ENCODE measurements at places on chromosomes 16 and 17. TPM values are rescaled to one million over a fixed set of nuclear protein-coding genes. Genes with fewer than 3 reads are reported as not detected.

GRCh38 chr16:73792199-73793020, 504.2 kb upstream of the PSMD7 start:
- no peaks in the 10 kb centered on the region for H3K36me3 ChIP-seq
- no peak for DNase-seq
- H3K4me1 ChIP-seq: no peaks in the 10 kb centered on the region
- H3K27ac ChIP-seq: no peak overlapping the region

- DNase-seq: peak; percentile 61
- H3K27me3 ChIP-seq: no peaks in the 10 kb centered on the region
These were observed 21.2 kb upstream of the CYTH1 start for GRCh38 chr17:78803186-78803845.

DNA sequence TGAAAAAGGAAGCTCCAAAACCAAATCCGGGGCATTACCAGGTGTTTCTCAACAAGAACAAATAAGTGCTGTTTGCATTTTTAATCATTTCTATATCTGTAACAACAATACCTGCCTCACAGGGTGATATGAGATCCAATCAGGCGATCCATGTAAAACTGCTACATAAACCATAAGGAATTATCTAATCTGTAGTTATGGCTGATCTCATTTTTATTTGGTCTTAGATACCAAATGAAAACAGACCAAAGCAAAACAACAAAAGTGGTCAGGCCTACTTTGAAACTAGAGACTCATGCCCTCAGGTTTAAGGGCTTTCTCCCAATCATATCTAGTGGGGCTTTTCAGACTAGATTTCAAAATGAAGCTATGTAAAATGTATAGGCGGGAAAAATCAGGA, 28.3 kb downstream of the XPO6 start:
- no peaks in the 10 kb centered on the region for H3K36me3 ChIP-seq
- H3K4me1 ChIP-seq: peaks cover 50% of the 10 kb centered on the region
- no peak overlapping the region for H3K4me3 ChIP-seq
- H3K27ac ChIP-seq: no peak overlapping the region
- H3K27me3 ChIP-seq: no peaks in the 10 kb centered on the region

GRCh38 chr17:56597495-56597990, 4.0 kb downstream of the NOG start:
- peak overlapping the region; percentile 24 for H3K4me3 ChIP-seq
- peaks cover 34% of the 10 kb centered on the region for H3K4me1 ChIP-seq
- peaks cover 21% of the 10 kb centered on the region for H3K27me3 ChIP-seq
- H3K36me3 ChIP-seq: no peaks in the 10 kb centered on the region
- no peak overlapping the region for H3K27ac ChIP-seq
- DNase-seq: no peak

DNA sequence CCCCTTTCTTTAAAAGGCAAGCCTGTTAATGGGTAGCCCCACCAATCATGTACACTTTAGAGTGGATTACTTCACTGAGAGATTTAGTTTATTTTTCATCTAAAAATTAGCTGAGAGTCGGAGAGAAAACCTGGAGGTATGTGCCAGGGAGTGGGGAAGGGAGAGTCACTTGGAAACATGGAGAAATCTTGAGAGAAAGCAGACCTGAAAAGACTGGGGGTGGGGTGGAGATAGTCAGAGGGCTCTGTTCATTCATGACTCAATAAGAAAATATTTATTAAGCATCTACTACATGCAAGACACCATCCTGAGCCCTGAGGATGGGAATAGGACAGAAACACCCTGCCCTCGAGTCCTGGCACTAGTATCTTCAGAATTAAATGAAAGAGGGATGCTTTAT, 27.4 kb upstream of the RCVRN start:
- DNase-seq: no peak
- no peak overlapping the region for H3K27ac ChIP-seq
- H3K36me3 ChIP-seq: no peaks in the 10 kb centered on the region
- no peak overlapping the region for H3K4me3 ChIP-seq
- peaks cover 12% of the 10 kb centered on the region for H3K4me1 ChIP-seq
- no peaks in the 10 kb centered on the region for H3K27me3 ChIP-seq

DNA sequence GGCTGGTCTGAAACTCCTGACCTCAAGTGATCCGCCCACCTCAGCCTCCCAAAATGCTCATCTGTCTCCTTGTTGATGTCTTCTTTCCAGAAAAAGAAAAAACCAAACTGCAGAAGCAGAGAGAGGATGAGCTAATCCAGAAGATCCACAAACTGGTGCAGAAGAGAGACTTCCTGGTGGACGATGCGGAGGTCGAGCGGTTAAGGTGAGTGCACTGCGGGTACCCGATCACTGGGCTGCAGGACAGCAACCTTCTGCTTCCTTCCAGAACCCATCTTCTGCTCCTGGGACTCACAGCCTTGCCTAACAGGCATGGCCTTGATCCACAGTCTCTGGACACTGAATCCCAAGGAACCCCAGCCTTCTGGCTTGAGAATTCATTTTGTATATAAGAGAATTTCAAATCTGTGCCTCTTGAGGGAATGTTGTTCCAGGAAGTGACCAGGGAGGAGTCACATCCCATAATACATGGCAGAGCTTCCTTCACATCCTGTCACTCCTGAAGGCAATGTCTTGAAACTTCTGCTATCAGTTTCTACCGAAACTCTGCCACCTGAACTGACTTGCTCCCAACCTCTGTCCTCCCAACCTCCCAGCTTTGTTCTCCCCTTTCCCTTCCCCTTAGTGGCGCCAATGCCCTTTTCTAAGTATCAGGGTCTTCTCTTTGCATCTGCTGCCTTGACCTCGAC, 61.7 kb downstream of the MARF1 start:
- DNase-seq: no peak
- no peak overlapping the region for H3K4me3 ChIP-seq
- no peaks in the 10 kb centered on the region for H3K27me3 ChIP-seq
- no peaks in the 10 kb centered on the region for H3K4me1 ChIP-seq
- peaks cover 24% of the 10 kb centered on the region for H3K36me3 ChIP-seq
- peak overlapping the region; percentile 54 for H3K27ac ChIP-seq

GRCh38 chr16:86834451-86835035, 256.2 kb downstream of the FOXL1 start:
- H3K4me3 ChIP-seq: no peak overlapping the region
- H3K4me1 ChIP-seq: peaks cover 11% of the 10 kb centered on the region
- DNase-seq: no peak
- no peaks in the 10 kb centered on the region for H3K36me3 ChIP-seq

- no peak overlapping the region for H3K27ac ChIP-seq
- no peaks in the 10 kb centered on the region for H3K27me3 ChIP-seq
- no peak overlapping the region for H3K4me3 ChIP-seq
- H3K4me1 ChIP-seq: no peaks in the 10 kb centered on the region
- no peak for DNase-seq
These were observed 114.7 kb downstream of the IRX5 start for GRCh38 chr16:55045329-55045728.

GRCh38 chr16:86708431-86708830, 130.1 kb downstream of the FOXL1 start:
- no peaks in the 10 kb centered on the region for H3K36me3 ChIP-seq
- no peaks in the 10 kb centered on the region for H3K4me1 ChIP-seq
- no peak for DNase-seq
- no peak overlapping the region for H3K4me3 ChIP-seq
- peaks cover 3% of the 10 kb centered on the region for H3K27me3 ChIP-seq

DNA sequence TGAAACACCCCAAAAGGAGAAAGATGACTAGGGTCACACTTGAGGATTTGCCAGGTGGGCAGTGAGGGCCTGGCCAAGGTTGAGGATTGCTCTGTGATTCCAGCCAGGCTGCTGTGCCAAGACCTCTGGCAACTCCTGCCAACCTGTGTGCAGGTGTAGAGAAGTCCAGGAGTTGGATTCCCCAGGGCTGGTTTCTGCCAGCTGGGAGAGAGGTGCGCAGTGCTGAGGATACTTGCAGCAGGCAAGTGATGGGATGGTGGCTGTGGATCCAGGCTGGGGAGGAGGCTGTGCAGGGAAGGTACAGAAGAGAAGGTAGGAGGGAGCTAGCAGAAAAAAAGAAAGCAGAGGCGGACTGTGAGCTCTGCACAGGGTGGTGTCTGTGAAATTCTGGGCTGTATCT, 6.6 kb downstream of the RIPOR1 start:
- H3K36me3 ChIP-seq: peaks cover 17% of the 10 kb centered on the region
- no peak overlapping the region for H3K27ac ChIP-seq
- no peaks in the 10 kb centered on the region for H3K27me3 ChIP-seq
- peak; percentile 47 for DNase-seq

DNA sequence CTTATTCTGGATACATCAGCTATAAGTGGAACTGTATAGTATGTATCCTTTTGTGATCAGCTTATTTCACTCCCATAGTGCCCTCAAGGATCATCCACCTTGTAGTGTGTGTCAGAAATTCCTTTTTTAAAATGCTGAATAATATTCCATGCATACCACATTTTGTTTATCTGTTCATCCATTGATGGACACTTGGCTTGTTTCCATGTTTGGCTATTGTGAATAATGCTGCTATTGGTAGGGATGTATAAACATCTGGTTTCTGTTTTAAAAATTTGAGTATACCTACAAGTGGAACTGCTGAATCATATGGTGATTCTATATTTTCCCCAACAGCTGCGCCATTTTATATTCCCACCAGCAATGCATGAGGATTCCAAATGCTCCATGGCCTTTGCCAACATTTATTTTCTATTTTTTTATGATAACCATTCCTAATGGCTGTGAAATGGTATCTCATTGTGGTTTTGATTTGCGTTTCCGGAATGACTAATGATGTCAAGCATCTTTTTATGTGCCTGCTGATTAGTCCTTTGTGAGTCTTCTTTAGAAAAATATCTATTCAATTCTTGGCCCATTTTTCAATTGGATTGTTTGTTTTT, 11.6 kb downstream of the RCVRN start:
- H3K4me3 ChIP-seq: no peak overlapping the region
- no peaks in the 10 kb centered on the region for H3K27me3 ChIP-seq
- H3K36me3 ChIP-seq: no peaks in the 10 kb centered on the region
- DNase-seq: no peak

GRCh38 chr17:81315885-81316391, 20.8 kb upstream of the SLC38A10 start:
- H3K4me3 ChIP-seq: no peak overlapping the region
- H3K4me1 ChIP-seq: no peaks in the 10 kb centered on the region
- no peaks in the 10 kb centered on the region for H3K27me3 ChIP-seq
- H3K27ac ChIP-seq: no peak overlapping the region
- H3K36me3 ChIP-seq: no peaks in the 10 kb centered on the region

GRCh38 chr17:7587420-7588151, 2.3 kb downstream of the SOX15 start:
- H3K4me1 ChIP-seq: peaks cover 34% of the 10 kb centered on the region
- H3K36me3 ChIP-seq: peaks cover 30% of the 10 kb centered on the region
- no peak for DNase-seq

DNA sequence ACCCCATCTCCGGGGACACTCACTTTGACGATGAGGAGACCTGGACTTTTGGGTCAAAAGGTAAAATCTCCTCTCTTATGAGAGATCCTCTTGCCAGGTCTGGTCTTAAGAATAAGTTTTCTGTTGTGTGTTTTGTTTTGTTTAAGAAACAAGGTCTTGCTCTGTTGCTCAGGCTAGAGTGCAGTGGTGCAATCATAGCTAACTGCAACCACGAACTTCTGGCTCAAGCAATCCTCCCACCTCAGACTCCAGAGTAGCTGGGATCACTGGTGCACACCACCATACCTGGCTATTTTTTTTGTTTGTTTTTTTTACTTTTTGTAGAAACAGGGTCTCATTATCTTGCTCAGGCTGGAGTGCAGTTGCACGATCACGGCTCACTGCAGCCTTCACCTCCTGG, 4.1 kb downstream of the MMP25 start:
- H3K27ac ChIP-seq: no peak overlapping the region
- H3K4me1 ChIP-seq: peaks cover 15% of the 10 kb centered on the region
- peaks cover 21% of the 10 kb centered on the region for H3K27me3 ChIP-seq
- no peak overlapping the region for H3K4me3 ChIP-seq
- no peaks in the 10 kb centered on the region for H3K36me3 ChIP-seq
- DNase-seq: no peak

- H3K27ac ChIP-seq: no peak overlapping the region
- peaks cover 6% of the 10 kb centered on the region for H3K4me1 ChIP-seq
- DNase-seq: no peak
- H3K4me3 ChIP-seq: no peak overlapping the region
- no peaks in the 10 kb centered on the region for H3K27me3 ChIP-seq
These were observed 17.5 kb downstream of the ITGB3 start for GRCh38 chr17:47270946-47271705.

CRHR1 gene
- not detected for total RNA-seq

MAP2K6 gene
- total RNA-seq: 1.8 TPM

CES3 gene
- total RNA-seq: 1.7 TPM

OTOP2 gene
- not detected for total RNA-seq

Measured in heart left ventricle (tissue), 16 donors.